ENCODE measurements at places on chromosomes 2 and 18.

DNA sequence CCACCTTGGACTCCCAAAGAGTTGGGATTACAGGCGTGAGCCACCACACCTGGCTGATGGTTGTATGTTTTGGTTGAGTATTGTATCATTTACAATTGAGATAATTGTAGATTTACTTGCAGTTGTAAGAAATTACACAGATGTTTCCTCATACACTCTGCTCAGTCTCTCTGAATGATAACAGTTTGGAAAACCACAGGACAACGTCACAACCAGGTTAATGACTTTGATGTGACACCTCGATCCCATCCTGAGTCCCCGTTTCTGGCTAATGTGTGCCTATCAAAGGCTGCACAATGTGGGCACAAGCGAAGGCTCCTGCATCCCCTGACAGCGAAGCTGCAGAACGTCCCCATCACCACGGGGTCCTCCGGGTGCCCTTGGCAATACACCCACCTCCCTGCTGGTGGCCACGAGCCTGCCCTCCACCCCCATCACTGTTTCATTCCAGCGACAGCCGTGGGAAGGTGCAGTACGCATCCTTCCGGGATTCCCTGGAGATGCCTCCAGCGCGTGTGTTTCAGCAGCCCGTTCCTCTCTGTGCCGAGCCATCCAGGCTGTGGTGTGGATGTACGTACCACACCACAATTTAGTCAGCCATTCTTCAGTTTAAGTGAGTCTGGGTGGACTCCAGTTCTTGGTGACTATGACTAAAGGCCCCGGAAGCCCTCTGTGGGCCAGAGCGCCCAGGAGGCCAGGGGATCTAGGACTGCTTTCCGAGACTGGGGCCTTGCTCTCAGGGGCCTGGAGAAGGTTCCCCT, 4.3 kb upstream of the PDCD1 start:
- DNase-seq: no peak

DNA sequence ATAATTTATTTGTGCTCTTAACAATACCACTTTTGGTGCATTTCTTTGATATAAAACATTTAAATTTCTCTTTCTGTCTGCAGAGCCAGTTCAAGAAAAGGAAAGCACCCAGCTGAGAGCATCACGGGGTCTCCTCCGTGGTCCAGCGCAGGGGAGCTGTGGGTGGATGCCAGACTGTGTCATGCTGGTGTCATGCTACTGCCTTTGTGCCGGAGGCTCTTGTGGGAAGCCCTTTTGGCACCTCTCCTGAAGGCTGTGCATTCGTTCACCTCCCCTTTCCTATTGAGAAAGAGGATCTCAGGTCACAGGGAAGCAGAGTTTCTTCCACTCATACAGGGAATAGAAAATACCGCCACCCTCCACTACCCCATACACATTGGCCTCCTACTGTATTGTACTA, 450.4 kb downstream of the GALR1 start:
- DNase-seq: no peak

- no peak for DNase-seq
Observed at GRCh38 chr2:158970241-158970751, 1.9 kb downstream of the TANC1 start.

- no peak for DNase-seq
Observed at GRCh38 chr2:129606496-129607270, 372.8 kb upstream of the RAB6C start.

DNA sequence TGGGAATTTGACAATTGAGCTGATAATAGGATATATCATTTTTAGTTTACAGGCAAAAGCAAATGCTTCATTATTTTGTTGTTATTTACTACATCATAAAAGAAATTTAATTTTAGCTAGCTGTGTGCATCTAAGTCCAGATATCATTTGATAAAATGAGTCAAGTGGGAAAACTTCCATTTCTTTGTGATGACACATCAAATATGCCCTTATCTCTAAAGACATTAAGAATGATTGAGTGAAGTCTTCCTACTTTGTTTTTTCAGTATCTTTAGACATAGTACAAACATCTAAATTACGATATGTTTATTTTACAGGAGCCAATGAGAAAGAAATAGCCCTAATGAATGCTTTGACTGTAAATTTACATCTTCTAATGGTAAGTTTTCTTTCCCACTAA, 77.0 kb downstream of the KYNU start:
- no peak for DNase-seq

DNA sequence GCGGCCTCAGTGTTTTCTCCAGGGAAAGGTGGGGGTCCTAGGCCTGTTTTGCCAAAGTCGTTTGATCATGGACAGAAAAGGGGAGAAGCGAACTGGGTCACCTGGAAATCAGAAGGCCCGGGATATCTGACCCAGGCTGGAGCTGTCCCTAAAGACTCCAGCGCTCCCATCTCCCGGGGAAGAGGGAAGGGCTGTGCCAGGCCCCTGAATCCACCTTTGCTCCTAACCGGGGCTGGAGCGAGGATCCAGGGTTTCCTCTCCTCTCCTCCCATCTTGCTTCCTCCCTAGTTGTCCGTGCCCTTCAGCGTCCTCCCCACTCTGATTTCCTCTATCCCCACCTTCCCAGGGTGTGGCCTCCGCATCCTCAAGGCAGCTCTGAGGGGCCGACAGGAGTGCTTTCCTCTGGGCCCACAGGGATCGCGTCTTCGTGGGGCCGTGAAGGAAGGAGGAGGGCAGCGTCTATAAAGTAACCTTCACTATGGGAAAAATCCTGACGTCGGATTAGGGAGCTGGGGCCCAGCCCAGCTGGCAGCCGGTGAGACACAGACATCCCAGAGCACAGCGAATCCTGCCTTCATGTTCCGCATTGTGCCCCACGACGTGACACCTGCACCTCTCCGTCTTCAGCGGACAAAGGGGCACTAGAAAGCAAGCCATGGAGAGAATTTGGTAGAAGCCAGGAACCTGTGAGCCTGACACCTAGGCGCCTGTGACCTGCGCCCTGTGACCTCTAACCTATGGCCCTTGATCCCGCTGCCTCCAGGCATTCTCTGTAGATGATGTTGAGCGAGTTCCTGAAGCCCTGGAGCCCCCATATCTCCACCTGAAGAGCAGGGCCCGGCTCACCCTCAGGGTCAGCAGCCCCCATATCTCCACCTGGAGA, 212.7 kb upstream of the SALL3 start:
- DNase-seq: no peak

DNA sequence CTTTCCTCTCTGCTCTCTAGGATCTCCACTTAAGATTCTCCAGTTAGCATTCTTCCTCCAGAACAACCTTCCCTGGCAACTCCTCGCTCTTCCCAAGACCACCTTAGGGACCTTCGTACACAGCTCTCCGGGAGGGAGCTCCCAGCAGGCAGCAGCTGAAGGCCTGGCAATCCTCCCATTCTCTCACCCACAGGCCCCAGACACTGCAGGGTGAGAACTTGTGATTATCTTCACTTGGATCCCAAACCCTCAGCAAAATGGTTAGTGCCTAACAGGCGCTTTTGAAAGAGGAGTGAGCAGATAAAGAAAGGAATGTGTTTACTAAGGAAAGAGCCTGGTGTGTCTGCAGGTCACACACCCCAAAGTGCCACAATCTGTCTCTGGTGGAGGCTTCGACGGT, 83.8 kb upstream of the SNTG2 start:
- DNase-seq: no peak

DNA sequence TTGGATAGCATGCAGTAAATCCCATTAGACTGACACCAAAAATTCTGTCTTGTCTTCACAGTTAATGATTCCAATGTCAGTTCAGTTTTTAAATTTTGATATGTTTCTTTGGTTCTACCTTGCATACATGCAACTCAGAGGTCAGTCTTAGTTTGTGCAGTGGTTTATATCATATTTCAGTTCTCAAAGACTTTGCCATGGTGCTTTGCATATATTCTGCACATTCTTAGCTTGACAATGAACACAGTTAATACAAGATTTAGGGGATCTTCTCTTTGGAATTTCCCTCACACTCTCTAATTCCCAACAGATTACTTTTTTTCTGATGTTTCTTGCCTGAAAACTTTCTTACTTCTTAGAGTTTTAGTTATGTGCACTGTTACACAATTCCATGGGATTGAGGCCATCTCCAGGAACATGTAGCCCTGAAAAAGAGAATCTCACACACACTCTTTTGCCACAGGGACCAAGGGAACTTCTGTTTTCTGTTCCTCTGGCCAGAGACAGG, 17.3 kb downstream of the NOL4 start:
- DNase-seq: no peak

GRCh38 chr2:31805688-31806087, 205.1 kb downstream of the MEMO1 start:
- no peak for DNase-seq

DNA sequence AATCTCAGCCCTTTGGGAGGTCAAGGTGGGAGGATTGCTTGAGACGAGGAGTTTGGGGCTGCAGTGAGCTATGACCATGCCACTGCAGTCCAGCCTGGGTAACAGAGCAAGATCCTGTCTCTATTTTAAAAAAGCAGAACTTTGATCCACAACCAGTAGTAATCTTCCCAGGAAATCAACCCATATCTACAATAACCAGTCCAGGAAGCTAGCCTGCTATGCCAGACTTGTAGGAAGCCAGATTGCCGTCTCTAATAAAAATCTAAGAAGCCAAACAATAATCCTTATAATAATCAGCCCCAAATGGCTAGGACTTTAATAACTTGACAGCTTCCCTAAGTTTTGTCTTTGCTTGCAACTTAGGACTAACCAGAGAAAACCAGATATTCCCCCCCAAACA, 9.0 kb upstream of the ALMS1 start:
- DNase-seq: no peak

DNA sequence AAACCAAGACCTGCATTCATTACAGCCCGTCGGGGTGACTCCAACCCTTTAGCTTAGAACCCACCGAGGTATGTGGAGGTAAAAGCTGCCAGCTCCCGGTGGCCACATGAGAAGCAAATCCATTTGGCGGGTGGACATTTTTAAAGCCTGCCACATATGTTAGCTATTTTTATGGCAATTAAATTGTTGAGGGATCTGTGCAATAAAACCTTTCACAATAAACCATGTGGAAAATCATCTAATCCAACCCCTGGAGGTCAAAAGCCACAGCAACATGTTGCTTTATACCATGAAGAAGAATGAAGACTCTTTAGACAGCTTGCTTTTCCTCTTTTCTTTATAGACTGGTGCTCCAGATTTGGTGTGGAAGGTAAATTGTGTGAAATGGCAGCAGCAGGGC, 176.3 kb downstream of the AGPS start:
- no peak for DNase-seq

DNA sequence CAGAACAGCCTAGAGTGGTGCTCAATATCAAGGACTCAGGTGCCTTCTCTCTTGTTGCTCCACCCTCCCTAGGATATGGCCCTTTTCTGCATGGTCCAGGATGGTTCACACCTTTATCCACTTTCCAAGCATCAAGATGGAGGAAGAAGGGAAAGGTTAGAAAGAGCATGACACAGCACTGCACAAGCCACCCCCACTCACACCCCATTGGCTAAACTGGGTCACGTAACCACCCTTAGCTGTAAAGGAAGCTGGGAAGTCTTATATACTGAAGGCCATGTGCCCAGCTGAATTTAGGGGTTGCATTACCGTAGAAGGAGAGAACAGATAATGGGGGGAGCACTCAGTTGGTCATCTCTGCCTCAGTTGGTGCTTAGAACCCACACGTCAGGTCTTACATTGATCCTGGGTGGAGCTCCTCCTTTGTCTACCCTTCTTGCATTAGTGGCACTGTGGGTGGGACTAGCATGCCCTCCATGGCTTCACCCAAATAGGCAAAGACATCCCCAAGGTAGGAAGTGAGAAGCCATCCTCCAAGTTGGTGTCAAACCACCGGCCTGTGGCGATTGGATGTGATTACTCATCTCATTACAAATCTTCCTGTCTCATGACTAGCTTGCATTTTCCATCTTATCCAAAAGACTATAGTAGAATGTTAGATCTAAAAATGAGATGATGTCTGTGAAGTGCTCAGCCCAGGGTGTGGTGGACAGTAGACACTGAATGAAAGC, 248.5 kb downstream of the HAUS1 start:
- DNase-seq: no peak

DNA sequence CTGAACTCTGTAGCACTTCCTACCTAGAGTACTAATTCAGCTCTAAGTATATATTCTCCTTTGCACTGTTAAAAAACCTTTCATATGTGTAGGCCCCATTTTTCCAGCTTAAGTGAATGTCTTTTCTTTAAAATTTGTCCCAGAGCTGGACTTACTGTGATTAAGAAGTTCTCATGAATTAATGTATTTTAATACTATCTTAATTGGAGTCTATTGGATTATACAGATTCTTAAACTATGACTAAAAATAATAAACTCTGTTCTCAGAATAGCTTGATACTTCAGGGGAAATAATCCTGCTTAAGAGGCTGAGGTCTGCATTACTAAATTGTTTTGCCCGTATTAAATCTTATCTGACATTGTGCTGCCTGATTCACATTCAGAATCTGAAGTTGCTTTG, 223.3 kb downstream of the RIT2 start:
- no peak for DNase-seq

DNA sequence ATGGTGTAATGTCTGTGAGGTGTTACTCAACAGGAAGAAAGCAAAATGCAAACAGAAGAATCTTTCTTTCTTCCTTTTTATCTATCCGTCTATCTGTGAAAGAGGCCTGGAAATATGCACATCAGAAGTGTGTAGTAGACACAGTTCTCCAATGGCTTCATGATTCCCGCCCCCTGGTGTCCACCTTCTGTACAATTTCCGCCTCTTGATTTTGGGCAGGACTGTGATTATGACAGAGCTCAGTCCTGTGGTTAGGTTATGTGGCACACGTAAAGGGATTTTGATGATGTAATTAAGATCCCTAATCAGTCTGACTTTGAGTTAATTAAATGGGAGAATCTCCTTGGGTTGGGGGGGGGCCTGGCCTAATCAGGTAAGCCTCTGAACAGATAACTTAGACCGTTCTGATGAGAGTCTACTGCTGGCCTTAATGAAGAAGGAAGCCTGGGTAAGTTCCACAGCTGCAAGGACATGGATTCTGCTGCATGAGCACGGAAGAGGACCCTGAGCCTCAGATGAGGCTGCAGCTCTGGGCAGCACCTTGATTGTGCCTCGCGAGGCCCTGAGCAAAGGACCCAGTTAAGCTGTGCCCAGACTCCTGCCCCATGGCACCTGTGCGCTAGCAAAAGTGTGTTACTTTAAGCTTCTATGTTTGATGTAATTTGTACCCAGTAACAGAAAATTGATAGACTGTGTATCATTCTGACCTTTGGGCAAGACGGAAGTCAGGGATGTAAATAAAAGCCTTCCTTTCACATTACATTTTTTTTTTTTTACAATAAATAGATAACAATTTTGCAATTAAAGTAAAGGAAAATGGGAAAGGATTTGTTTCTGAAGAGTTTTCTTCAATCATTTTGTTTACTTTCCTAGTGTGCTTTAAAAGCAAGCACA, 11.3 kb upstream of the KCNF1 start:
- DNase-seq: no peak

GRCh38 chr2:213545964-213546475, 261.8 kb downstream of the SPAG16 start:
- no peak for DNase-seq

DNA sequence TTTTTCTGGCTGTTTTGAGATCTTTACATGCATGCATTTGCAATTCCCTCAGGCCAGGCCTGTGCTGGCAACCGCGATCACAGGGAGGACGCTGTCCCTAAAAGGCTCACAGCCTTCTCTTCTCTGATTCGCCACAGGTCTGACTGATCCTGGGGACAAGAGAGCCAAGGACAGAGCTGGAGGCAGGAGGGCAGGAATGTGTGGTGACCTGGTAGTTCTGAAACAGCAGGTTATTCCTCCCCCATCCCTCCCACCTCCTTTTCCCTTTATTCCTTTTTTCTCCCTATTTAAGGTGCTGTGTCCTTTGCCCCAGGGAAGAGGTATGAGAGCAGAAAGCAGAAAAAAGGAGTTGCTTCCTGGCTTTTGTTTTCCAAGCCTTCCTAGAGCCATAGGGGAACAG, 21.9 kb downstream of the TMEM177 start:
- DNase-seq: no peak
